ENCODE measurements at places on chromosomes 16 and 17. TPM values are rescaled to one million over a fixed set of nuclear protein-coding genes. Genes with fewer than 3 reads are reported as not detected.

GRCh38 chr16:85833219-85833920 is 33.9 kb downstream of the COX4I1 start:
- no peaks in the 10 kb centered on the region for H3K27me3 ChIP-seq
- no peaks in the 10 kb centered on the region for H3K36me3 ChIP-seq
- H3K27ac ChIP-seq, result no peak overlapping the region

DNA sequence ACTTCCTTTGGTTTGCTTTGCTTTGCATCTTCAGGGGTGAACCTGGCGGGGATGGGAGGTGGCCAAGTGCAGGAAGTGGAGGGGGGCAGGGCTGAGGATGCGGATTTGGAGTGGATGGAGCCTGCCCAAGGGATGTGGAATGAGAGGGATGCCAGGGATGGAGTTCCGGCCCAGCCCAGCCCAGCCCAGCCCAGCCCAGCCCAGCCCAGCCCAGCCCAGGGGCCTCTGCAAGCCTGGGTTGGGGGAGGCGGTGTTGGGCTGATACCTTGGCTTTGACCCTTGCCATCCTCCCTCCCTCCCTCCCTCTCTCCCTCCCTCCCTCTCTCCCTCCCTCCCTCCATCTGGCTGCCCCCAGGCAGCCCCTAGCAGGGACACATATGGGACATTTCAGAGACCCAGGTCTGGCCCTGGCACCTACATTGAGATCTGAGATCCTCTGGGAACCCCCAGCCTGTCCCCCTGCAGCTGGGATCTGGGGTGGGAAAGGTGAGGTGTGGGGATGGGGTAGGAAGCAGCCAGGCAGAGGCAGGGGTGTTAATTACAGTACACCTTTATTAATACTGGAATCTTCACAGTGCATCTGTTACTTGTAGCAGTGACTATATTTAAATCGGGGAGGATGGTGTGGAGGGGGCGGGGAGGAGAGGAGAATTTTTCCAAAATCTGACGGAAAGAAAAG is 14.5 kb downstream of the IL34 start:
- peaks cover 10% of the 10 kb centered on the region for H3K36me3 ChIP-seq
- DNase-seq, result no peak
- no peak overlapping the region for H3K27ac ChIP-seq
- H3K27me3 ChIP-seq, result no peaks in the 10 kb centered on the region
- H3K4me3 ChIP-seq, result no peak overlapping the region
- H3K4me1 ChIP-seq, result peaks cover 10% of the 10 kb centered on the region

DNA sequence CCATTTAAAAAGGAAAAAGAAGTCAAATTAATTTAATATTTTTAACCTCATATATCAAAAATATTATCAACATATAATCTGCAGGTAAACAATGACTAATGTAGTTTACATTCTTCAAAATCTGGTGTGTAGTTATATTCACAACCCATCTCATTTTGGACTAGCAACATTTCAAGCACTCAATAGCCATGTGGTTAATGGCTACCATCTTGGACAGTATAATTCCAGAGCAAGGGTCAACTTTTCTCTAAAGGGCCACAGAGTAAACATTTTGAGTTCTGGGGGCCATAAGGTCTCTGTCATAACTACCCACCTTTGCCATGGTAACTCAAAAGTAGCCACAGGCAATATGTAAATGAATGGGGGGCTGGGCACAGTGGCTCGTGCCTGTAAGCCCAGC is 153.9 kb downstream of the PARN start:
- H3K36me3 ChIP-seq, result peaks cover 8% of the 10 kb centered on the region
- H3K4me1 ChIP-seq, result no peaks in the 10 kb centered on the region
- no peaks in the 10 kb centered on the region for H3K27me3 ChIP-seq

- H3K4me3 ChIP-seq, result no peak within 1 kb of the TSS
- no peaks in the 10 kb centered on the region for H3K4me1 ChIP-seq
- no peak within 1 kb of the TSS for H3K27ac ChIP-seq
- H3K36me3 ChIP-seq, result no peaks in the 10 kb centered on the region
- no peak for DNase-seq
Measured at GRCh38 chr17:18377437-18378204, at the start of gene EVPLL. TSS of gene EVPLL (plus strand) at chr17:18377778. CDS start at chr17:18380938, 3,160 bp downstream.

GRCh38 chr16:77977339-77977738 is 45.0 kb upstream of the CLEC3A start:
- no peak for DNase-seq
- H3K36me3 ChIP-seq, result no peaks in the 10 kb centered on the region
- no peaks in the 10 kb centered on the region for H3K4me1 ChIP-seq
- no peak overlapping the region for H3K4me3 ChIP-seq
- no peaks in the 10 kb centered on the region for H3K27me3 ChIP-seq

DNA sequence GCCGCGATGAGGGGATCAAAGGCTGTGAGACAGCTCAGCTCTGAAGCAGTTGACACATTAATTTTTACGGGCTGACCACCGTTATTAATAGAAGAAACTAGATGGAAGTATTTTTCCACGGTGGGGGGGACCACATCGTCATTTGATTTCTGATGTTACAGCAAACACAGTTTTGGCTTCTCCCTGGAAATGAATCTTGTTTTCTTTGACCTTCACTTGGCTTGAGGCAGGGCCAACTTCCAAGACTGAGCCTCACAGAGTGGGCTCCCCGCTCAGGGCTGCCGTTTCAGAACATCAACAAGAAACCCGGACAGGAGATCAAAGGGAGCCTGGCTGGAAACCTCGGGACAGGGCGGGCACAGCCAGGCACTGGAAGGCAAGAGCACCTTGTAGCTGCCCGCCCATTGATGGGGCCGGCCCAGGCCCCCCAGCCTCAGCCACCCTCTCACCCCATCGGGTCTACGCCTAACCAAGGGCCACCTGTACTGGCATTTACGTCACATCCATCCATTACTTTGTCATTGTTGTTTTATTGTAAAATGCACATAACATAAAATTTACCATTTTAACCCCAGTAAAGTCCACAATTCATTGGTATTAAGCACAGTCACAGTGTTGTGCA is 124.6 kb downstream of the C16orf95 start:
- H3K36me3 ChIP-seq, result no peaks in the 10 kb centered on the region
- H3K27me3 ChIP-seq, result no peaks in the 10 kb centered on the region
- no peak for DNase-seq

GRCh38 chr17:35912942-35913341 is 17.6 kb downstream of the RDM1 start:
- H3K4me1 ChIP-seq, result no peaks in the 10 kb centered on the region
- H3K27ac ChIP-seq, result no peak overlapping the region
- no peak for DNase-seq
- H3K27me3 ChIP-seq, result peaks cover 6% of the 10 kb centered on the region

GRCh38 chr16:88536971-88537751 is 33.0 kb upstream of the ZC3H18 start:
- H3K27ac ChIP-seq, result no peak overlapping the region
- H3K4me1 ChIP-seq, result no peaks in the 10 kb centered on the region
- H3K27me3 ChIP-seq, result no peaks in the 10 kb centered on the region
- H3K4me3 ChIP-seq, result no peak overlapping the region
- no peaks in the 10 kb centered on the region for H3K36me3 ChIP-seq
- no peak for DNase-seq

The ZNF771 gene
- total RNA-seq, result 14.0 TPM

The CCL18 gene
- not detected for total RNA-seq
